ENCODE measurements at places on chromosomes 11 and 22.

DNA sequence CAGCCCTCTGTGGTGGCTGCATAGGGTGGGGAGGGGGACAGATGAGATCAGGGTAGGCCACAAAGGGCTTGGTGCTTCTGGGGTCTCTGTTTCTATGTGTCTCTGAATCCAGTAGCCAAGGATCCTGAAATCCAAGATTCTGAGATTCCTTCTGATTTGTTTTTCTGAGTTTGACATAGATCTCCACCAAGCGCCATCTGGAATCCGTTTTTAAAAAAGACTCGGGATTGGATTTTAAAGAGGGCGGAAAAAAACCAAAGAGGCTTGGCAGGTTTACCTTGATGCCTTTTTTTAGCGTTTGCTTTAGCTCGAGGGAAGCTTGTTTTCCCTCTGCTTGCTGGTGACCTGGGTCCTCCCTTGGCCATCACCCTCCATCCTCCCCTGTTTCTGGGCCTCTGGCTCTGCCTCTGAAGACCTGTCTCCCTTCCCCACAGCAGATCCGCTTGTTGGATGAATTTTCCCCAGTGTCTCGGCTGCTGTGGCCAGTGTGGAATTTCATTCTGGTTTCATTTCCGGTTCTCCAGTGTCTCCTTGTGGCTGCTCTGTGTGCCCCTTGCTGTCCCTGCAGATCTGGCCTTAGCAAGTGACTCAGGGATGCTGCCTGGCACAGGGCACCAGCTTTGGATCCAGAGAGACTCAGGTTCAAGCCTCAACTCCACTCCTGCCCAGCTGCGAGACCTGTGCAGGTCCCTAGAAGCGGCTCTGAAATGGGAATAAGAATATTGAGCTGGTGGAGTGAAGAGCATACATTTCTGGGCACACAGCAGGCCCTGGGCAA is 15.1 kb downstream of the SYNGR1 start:
- DNase-seq: no peak

DNA sequence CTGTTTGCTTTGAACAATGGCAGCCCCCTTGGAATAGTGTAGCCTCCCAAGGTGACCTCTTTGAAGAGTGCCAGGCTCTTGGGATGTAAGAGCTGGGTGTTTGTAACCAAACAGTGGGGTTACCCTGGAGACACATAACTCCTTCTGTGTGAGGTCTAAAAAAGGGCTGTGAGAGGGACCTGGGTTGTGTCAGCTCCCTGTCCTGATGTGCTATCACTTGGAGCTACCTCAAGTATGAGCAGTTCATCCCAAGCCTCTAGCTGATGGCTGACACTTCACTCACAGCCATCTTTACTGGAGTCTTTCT is 40.2 kb downstream of the TSPAN18 start:
- no peak for DNase-seq

DNA sequence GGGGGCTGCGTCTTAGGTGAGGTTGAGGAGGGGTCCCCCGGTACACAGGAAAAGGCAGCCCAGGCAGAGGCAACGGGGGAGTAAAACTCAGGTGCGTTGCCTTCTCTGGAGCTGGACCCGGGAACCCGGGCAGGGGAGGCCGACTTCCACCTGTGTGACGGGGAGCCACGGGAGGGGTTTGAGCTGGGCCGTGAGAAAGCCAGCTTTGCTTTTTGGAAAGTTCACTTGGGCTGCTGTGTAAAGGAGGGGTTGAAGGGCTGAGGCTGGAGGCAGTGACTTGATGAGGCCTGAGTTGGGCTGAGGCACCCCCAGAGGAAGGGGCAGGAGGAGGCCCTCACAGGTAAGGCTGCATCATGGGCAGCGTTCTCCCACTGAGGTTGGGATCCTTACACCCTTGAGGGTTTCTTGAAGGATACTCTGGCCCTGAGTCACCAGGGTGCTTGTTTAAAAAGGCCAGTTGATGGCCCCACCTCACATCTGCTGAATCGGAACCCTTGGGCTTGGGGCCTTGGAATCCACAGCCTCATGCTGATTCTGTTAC is 47.2 kb downstream of the CHRDL2 start:
- DNase-seq: no peak

GRCh38 chr22:31229402-31230079 is 17.4 kb downstream of the LIMK2 start:
- peak; percentile 78 for DNase-seq

DNA sequence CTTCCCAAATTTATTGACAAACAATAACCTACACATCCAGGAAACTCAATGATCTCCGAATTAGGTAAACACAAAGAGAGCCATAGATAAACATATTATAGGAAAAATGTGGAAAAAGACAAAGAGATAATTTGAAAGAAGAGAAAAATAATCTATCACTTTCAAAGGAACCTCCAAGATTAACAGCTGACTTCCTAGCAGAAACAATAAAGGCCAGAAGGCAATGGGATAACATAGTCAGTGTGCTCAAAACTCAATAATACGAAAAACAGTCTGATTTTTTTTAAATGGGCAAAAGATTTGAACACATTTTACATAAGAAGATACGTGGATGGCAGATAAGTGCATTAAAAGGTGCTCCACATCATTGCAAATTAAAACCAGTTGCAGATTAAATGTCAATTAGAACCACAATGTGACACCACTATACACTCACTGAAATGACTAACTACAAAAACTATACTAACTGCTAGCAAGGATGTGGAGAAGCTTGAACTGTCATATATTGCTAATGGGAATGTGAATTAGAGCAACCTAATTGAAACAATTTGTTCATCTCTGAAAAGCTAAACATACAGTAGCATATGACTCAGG is 300.4 kb downstream of the TMEM135 start:
- no peak for DNase-seq

GRCh38 chr11:69635804-69636511 is 5.0 kb upstream of the CCND1 start:
- DNase-seq: no peak

DNA sequence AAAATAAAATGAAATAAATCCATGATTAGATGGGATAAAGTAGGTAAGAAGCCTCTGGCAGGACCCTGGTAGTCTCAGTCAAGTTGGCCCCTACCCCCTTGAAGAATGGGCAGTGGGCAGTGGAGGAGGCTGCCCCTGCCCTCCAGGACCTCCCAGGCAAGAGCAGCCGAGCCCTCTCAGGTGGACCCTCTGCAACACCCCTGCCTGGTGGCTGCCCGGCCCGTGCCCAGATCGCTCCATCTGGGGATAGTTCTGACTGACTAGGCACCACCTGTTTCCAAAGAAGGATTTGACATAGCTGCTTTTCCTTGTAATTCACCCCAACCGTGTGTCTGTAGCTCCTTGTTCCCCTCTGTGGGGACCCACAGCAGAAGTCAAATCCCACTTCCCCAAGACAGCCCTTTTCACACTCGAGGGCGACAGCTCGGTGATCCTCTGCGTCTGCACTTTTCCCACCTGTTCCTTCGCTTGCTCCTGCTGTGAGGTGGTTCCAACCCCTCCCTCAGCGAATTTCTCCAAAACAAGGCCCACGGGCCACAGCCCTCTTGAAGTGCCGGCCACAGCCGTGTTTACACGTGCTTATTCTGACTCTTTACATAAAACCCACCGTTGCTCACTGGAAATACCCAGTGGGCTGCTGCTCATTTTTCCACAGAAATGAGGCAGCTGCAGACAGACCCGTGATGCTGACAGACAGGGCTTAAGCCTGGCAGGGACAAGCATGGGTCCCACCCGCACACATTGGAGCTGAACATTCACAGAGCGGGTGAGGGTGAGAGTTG is 5.5 kb upstream of the TMPRSS13 start:
- DNase-seq: no peak

GRCh38 chr11:69817265-69818230 is 1.7 kb downstream of the FGF3 start:
- DNase-seq: no peak

GRCh38 chr11:34659096-34659733 is 38.3 kb downstream of the EHF start:
- DNase-seq: no peak

DNA sequence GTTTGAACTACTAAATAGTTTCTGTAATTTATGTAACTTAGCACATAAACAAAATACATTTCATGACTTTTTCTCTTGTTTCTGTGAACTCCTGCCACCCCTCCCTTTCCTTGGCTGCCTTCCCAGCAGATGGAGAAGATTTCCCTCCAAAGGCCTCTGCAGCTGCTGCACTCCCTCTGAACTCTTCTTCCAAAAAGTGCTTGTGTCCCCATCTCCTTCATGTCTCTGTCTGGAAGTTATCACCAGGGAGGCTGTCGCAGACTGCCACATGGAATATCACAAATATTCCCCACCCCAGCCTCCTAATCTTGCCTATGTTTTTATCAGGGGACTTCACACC is 1068.3 kb downstream of the OPCML start:
- DNase-seq: no peak

GRCh38 chr11:118652681-118653181 is 26.7 kb downstream of the TREH start:
- no peak for DNase-seq

DNA sequence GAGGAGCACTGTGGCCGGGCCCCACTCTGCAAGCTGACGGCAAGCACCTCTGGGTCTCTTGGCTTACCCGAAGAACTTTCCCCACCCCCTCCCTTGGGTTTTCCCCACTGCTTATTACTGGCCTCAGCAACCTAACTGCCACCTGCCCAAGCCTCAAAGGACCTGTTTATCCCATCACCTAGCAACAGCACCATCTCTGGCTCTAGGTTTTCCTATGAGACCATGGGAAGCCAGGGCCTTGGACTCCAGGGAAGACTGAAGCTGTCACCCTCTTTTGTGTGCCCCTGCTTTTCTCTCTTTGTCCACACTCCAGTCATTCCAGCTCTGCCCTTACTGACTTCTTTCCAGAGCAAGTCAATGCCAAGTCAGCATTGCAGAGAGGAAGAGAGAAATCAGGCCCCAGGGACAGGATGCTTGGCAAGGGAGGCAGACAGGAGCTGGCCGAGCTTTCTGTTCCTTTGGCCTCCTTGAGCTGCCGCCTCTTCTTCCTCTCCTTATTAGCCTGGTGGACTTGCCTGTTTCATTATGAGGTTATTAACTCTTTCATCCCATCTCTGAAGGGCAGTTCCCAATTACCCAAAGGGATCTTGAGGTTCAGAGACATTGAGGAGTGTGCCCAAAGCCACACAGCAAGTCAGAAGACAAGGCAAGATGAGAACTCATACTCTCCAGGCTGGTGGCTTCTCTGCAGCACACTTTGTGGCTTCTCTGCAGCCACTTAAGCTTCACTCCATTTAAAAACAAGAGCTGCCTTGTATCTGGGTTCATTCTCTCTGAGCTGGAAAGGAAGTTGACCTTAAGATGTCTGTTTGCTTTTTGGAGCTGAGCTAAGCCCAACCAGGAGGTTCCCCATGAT is at the start of gene SMIM35:
Gene SMIM35 (minus strand): TSS at position 51 of the 856 bp plus-strand sequence. CDS start 206 bp downstream, outside the sequence.
- DNase-seq: no peak

DNA sequence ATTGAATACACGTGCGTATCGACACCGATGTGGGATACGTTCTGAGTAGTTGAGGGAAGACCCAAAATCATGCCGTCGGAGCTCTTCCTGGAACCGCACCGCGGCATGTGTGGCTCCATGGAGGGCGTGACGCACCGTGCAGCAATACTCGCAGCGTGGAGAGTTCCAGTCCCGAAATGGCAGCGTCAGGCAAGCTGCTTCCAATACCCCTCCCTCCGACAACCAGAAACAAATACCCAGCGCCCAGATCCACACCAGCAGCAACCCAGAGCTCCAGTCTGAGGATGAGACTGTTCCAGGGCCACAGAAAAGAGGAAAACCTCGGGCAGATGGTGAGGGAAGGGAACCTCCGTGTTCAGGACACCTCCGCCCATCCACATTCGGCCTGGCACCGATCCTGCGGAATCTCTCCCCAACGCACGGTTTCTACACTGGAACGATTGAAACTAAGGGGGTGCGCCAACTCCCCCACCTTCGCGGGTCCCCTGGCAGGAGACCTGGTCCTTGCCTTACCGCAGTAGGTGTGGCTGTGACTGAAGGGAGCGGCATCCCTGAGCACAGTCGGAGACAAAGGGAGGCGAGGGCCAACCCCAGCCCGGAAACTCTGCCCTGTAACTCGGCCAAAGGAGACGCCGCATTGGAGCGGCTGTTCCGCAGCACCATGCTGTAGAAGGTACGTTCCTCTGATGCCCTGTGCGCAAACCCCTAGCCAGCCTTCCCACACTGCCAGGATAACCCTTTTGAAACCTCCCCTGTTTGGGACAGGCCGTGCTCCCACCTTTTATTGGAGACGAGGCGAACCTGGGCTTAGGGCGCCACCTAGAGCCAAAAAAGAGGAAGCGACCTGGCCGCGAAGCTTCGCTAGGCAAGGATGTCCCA is 28.2 kb downstream of the DBX1 start:
- DNase-seq: peak; percentile 70

- DNase-seq: no peak
Observed at GRCh38 chr11:126782810-126783209, 217.8 kb downstream of the KIRREL3 start.

- DNase-seq: no peak
Observed at GRCh38 chr22:43449831-43450225, 38.0 kb downstream of the MPPED1 start.

GRCh38 chr11:119936426-119936825 is 201.5 kb downstream of the TRIM29 start:
- DNase-seq: no peak

- DNase-seq: no peak
Observed at GRCh38 chr11:117761993-117762392, 35.0 kb downstream of the DSCAML1 start.

- DNase-seq: no peak
Observed at GRCh38 chr22:25054943-25055511, 102.5 kb downstream of the KIAA1671 start.

DNA sequence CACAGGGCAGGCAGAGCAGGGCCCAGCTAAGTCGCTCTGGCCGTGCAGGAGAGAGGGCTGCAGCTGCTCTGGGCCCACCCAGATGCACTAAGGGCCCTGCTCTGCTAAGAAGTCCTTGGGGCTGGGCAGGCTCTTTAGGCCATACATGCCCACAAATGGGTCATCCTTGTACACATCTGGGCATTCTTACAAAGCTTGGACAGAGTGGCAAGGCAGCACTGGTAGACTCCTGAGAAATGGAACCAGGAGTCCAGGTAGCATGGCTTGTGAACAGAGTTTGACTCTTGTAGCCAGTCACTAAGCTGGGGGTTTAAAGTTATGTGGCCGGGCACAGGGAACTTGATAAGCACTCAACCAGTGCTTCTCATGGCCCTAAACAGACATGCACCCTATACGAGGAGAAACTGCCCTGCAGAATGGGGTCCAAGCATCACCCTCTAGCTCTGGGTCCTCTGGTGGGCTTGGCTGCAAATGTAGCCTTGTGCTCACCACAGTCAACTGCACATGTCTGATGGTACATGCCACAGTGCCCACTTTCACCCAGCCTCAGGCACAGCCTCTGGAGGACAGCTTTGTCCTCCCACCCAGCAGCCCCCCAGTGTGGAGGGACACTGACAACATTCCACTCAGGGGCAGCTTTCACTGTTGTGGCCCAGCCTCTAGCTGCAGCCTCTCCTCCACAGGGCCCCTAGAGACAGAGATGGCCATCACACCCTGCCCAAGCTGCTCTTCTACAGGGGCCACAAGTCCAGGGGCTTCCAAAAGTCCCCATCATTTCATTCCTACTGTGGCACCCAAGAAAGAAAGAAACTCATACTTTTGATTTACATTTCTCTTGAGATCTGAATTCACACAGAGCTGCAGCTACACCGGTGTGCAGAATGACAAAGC is 75.2 kb downstream of the DGCR2 start:
- no peak for DNase-seq

- no peak for DNase-seq
Observed at GRCh38 chr11:8681837-8682302, 595 bp downstream of the TRIM66 start.

- no peak for DNase-seq
Observed at GRCh38 chr22:37303821-37304274, 21.5 kb downstream of the CYTH4 start.

- peak; percentile 85 for DNase-seq
Observed at GRCh38 chr11:75328426-75329277, 22.8 kb downstream of the ARRB1 start.
